ENCODE measurements at places on chromosomes 5 and 9.

DNA sequence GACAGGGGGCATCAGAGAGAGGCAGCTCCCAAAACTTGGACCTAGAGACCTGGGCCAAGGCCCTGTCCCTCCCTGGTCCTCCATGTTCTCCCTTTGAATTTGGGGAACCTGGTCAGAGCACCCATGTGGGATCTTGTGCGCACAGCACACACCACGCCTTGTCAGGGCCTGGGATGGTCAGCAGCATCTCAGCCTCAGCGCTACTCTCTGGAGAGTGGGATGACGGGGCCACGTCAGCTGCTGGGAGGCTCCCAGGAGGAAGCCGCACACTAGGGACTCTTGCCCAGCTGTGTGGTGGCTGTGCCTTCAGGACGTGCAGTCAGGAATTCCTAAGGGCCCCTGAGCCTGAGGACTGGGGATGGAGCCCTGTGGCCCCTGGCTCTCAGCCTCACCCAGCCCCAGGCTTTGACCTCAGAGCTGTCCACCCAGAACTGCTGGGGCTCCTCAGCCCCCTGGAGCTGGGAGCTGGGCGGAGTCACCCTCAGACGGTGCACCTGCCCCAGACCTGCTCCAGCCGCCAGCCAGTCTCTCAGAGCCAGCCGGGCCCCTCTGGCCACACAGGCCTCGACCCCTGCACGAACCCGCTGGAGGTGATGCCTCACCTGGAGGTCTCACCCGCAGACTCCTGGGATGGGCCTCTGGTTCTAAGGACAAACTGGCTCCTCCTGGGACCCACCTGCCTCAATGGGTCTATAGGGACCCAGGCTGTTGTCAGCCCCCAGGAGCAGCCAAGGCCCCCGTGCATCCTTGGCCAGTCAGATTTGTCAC, 38.3 kb upstream of the EGFL7 start:
- no peak for DNase-seq

DNA sequence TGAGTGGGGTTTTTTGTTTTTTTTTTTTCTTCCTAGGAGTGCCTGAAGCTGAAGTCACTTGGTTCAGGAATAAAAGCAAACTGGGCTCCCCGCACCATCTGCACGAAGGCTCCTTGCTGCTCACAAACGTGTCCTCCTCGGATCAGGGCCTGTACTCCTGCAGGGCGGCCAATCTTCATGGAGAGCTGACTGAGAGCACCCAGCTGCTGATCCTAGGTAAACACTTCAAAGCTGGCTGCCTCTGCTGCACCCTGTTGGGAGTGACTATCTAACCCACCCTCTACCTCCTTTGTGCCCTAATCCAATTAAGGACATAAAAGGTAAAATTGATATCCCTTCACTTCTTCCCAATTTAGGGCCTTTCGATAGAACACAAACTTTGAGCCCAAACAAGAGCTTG, 206.8 kb downstream of the SAXO1 start:
- no peak for DNase-seq

GRCh38 chr9:135212961-135213360, 125.5 kb downstream of the OLFM1 start:
- no peak for DNase-seq

DNA sequence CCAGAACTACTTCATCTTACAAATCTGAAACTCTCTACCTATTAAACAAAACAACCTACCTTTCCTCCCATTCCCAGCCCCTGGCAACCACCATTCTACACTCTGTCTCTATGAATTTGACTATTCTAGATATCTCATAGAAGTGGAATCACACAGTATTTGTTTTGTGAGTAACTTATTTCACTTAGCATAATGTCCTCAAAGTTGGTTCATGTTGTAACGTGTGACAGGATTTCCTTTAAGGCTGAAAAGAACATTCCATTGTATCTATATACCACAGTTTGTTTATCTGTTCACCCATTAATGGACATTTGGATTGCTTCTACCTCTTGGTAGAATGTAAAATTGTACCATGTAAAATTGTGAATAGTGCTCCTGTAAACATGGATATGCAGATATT, 70.1 kb upstream of the NXNL2 start:
- no peak for DNase-seq

- DNase-seq: no peak
Observed at GRCh38 chr5:71384706-71385105, 70.7 kb upstream of the BDP1 start.

GRCh38 chr5:156654444-156654843, 195.7 kb upstream of the PPP1R2B start:
- no peak for DNase-seq

- DNase-seq: no peak
Observed at GRCh38 chr5:99025298-99026045, 96.7 kb upstream of the CHD1 start.

- no peak for DNase-seq
Observed at GRCh38 chr5:132800545-132800944, 12.6 kb upstream of the SOWAHA start.

GRCh38 chr5:14706615-14707021, 42.1 kb downstream of the OTULIN start:
- peak; percentile 57 for DNase-seq

DNA sequence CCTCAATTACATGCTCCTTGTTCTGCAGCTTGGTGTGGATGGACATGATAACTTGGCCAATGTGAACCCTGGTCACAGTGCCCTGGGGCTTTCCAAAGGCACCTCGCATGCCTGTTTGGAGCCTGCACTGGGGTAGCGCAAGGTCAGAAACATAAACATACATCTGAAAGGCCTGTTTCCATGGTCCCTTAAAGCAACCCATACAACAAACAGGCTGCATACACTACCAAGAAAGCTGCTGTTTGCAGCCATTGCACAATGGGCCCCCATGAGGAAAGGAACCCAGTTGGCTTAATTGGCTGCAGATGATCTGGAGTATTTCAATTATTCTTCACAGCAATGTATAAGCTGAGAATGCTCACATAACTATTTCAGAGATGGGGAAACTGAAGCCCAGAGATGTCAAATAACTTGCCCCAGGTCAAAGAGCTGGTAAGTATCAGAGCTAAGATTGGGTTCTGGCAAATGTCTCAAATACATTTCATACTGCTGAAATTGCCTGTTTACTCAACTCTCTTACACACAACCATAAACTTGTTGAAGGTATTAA, 233.9 kb downstream of the ASTN2 start:
- no peak for DNase-seq

DNA sequence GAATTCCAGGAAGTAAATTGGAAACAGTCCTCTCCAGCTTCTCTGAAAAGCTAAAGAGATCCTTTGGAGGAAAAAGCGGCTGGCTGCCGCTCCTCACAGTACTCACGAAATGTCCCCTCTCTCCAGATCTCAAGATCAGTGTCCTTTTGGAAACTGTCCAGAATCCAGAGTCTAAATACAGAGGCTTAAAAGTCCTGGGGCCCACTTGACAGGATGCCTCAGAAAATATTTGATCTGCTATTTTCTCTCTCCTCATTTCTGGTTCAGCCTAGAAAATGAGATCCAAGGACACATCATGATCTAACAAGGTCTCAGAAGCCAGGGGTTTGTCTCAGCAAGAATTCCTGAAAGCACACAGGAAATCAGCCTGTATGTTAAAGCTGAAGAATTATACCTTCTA, 7.2 kb downstream of the C1QTNF2 start:
- no peak for DNase-seq

GRCh38 chr5:124025306-124025845, 513.4 kb downstream of the CSNK1G3 start:
- no peak for DNase-seq

DNA sequence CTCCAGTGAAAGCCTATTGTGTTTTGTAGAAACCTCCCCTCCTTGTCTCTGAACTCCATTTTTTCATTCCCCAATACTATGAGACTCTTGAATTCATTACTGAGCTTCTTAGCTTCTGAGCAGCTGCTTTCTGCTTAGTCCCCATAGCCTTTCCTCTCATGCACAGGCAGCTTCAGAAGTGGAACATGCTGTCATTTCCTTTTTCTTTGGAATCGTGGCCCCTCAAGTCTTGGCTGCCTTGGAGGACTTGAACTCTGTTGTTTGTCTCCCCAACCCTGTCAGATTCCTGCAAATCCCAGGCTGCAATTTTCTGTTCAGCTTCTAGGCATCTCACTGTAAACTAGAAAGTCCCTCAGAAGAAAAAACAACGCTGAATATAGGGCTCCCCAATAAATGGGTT, 268.5 kb downstream of the ARRDC3 start:
- no peak for DNase-seq

GRCh38 chr5:132227485-132228240, at the start of gene P4HA2:
Gene P4HA2, minus strand, starts transcription at chr5:132227853. Its CDS starts 9,227 bp downstream, at chr5:132218626.
- no peak for DNase-seq

GRCh38 chr5:30347858-30348257, 845.6 kb upstream of the CDH6 start:
- no peak for DNase-seq

DNA sequence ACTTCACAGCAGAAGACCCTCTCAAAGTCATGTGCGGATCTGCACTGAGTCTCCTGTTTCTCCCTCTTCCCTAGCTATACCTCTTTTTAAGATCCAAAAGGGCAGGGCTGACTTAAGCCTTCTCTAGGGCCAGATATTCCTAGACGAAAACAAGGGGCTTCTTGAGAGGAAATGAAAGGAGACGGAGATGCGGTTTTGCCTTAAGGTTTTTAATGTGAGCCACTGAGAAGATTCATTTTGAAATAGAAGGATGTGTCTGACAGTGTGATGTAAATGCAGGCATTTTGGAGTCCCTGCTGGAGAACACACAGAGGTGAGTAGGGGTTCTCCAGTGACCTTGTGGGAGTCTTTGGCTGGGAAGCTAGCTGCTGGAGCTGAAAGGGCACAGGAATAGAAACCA, 15.6 kb upstream of the IL12B start:
- DNase-seq: no peak

GRCh38 chr9:86741311-86742208, 205.7 kb downstream of the GAS1 start:
- DNase-seq: no peak

DNA sequence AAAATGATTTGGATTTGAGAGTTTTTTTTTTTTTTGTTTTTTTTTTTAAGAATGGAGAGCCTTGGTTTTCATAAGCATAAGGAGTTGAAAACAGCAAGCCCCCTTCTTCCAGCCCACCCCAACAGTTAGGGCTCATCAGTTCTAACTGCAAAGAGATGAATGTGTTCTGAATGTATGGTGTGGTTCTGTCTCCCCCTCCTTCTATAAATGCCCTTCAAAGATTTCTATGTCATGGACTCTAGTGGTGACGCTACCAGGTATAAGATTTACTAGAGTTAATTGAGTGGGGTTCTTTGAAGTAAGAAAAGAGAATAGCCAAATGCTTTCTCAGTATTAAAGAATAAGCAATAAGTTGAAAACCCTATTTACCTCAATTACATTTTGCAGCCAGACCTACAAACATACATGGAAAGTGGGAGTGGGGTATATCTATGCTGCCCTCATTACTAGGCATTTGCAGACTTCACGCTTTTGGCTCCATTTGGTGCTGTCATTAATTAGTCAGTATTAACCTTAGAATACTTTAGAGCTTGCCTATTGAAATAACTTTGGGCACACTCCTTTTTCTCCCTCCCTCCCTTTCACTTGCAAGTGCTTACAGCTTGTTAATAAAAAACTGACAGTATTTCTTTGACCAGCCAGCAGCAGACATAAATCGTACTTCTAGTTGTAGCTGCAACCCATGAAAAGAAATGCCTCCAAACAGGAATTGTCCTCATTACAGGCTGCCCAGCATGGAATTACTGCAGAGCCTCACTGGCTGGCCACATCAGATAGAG, 667.2 kb upstream of the ZNF608 start:
- DNase-seq: no peak

- no peak for DNase-seq
Observed at GRCh38 chr9:35464141-35465025, 25.5 kb upstream of the RUSC2 start.

DNA sequence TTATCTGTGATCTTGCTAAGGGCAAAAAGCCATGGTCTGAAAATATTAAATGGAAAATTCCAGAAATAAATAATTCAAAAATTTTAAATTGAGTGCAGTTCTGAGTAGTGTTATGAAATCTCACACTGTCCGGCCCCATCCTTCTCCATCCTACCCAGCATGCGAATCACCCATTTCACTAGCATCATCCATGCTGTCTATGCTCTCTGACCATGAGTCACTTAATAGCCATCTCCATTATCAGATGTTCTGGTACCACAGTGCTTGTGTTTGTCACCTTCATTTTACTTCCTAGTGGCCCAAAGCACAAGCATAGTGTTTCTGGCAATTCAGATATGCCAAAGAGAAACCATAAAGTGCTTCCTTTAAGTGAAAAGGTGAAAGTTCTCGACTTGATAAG, 63.3 kb upstream of the SMC5 start:
- no peak for DNase-seq

DNA sequence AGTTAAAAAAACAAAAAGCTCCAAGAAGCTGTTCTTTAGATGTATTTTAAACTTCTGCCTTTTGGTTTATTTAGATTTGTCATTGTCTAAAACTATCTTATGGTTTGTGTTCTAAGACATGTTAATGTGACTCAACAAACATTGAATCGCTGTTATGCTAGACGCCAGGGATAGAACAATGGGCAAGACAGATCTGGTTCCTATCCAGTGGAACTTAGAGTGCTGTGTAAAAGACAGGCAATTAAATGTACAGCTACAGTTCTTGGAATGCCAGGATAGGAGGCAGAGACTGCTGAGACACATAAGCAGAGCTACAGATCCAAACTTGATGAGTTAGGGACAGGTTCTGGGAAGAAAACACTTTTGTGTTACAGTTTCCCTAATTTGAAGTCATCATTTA, 22.4 kb downstream of the LYRM7 start:
- DNase-seq: no peak

- DNase-seq: no peak
Observed at GRCh38 chr9:114631166-114631565, 20.1 kb downstream of the TMEM268 start.

DNA sequence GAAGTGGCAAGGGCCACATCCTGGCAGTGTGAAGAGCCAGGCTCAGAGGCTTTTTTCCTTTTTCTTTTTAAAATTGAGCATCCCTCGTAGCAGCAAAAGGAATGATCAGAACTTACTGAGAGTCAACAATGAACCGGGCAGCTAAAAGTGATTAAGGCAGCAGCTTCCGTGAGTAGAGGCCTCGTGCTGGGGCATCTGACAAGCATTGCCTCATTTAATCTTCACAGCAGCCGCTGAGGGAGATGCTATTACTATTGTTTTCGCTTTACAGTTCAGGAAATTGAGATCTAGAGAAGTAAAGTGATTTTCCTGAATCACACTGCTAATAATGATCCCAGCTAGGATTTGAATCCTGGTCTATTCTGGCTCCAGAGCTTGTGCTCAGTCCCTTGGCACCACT, 30.7 kb upstream of the PTGS1 start:
- no peak for DNase-seq

GRCh38 chr9:20775683-20776082, 91.6 kb downstream of the FOCAD start:
- no peak for DNase-seq

DNA sequence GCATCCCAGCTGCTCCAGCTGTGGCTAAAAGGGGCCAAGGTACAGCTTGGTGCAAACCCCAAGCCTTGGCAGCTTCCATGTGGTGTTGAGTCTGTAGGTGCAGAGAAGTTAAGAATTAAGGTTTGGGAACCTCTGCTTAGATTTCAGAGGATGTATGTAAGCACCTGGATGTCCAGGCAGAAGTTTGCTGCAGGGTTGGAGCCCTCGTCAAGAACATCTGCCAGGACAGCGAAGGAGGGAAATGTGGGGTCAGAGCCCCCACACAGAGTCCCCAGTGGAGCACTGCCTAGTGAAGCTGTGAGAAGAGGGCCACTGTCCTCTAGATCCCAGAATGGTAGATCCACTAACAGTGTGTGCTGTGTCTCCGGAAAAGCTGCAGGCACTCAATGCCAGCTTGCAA, 236.2 kb upstream of the ADRA1B start:
- no peak for DNase-seq

GRCh38 chr9:23477908-23478307, 348.1 kb downstream of the ELAVL2 start:
- DNase-seq: no peak

GRCh38 chr5:92147798-92148197, 764.7 kb upstream of the ARRDC3 start:
- no peak for DNase-seq
